ENCODE measurements at places on chromosomes 11 and 22.

DNA sequence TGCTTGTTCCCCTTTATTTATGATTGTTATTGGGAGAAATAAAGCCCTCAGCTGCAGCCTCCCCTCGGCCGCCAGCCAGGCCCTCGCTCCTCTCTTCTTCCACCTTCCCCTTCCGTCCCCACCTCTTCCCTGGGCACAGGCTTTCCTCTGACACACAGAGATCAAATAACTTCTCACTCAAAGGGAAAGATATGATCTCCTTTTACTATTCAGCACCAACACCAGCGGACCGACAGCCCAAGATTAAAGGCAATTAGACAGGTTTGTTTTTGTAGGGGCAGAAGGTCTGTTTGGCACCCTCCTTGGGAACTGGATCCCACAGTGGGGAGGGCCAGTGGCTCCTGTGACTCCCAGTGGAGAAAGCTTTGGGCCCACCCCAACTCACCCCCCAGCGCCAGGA is 23.0 kb downstream of the NECTIN1 start:
- DNase-seq = no peak

DNA sequence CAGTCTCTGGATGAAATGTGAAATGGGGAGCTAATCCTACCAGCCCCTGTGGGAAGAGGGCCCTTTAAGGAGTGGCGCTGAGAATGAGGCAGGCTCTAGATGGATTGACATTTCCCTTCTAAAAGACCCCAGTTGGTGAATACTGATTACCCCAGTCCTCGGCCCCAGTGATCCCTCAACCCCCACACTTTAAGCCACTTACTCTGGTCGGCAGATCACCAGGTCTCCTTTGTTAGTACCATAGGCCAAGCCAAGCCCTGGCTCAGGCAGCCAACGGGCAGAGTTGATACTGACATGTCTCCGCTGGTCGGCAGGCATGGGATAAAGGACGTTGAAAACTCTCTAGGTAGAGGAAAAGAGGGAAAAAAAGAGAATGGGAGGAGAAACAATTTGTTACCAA is 26.1 kb upstream of the CHRM4 start:
- DNase-seq = no peak

DNA sequence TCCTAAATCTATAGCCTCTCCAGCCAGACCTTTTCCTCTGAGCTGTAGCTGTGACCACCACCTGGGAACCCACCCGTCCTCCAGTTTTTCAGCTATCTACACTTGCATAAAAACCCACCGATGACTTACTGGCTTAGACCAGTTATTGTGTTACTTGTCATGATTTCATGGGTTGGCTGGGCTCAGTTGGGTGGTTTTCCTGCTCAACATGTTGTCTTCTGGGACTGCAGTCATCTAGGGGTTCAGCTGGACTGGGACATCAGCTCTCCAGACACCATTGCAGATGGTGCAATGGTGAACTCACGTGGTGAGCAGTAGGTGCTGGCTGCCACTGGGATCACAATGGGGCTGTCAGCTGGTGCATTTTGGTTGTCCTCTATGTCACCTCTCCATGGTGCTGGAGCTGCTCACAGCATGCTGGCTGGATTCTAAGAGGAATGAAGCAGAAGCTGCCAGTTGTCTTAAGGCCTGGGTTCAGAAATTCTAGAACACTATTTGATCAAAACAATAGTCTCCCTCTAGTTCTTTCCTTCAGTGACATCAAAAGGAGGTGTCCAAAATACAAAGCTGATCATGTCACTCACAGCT is 1.3 kb upstream of the SYT13 start:
- DNase-seq = no peak

- DNase-seq = no peak
Measured at GRCh38 chr11:30452114-30452513, 129.2 kb downstream of the ARL14EP start.

DNA sequence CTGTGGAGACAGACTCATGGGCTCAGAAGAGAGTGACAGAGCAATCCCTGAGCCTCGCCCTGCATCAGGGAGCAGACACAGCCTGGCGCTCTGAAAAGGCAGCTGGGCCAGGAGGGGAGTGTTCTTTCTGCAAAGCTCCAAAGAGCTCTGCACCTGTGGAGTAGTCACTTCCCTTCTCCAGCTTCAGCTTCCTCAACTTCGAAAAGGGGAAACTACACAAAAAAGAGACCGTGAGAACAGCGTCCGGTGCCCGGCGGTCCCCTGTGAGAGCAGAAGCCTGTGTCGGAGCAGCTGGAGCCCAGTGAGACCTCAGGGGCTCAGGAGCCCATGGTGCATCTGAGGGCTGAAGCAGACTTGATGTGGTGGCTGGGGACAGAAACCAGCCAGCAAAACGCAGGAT is 35.1 kb downstream of the TP53I11 start:
- DNase-seq = no peak

- DNase-seq = no peak
Measured at GRCh38 chr11:55707029-55707428, 45.0 kb downstream of the OR4C6 start.

- no peak for DNase-seq
Measured at GRCh38 chr11:15911377-15912044, 444.8 kb downstream of the SOX6 start.

- DNase-seq = no peak
Measured at GRCh38 chr11:16737818-16738192, 642 bp upstream of the C11orf58 start.

DNA sequence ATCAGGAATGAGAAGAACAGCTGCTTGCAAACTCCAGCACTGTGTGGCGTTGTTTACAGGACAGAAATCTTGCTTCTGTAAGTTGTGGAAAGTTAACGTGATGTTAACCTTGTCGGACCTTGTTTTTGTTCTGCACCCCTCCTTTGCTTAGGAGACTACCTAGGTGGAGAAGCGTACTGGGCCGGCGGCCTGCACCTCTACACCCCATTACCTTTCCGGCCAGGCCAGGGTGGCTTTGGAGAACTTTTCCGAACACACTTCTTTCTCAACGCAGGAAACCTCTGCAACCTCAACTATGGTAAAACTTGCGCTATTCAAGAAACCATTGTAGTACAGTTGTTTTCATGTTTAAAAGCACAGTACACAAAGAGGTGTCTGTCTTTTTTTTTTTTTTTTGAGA is 33.7 kb downstream of the SAMM50 start:
- DNase-seq = no peak

DNA sequence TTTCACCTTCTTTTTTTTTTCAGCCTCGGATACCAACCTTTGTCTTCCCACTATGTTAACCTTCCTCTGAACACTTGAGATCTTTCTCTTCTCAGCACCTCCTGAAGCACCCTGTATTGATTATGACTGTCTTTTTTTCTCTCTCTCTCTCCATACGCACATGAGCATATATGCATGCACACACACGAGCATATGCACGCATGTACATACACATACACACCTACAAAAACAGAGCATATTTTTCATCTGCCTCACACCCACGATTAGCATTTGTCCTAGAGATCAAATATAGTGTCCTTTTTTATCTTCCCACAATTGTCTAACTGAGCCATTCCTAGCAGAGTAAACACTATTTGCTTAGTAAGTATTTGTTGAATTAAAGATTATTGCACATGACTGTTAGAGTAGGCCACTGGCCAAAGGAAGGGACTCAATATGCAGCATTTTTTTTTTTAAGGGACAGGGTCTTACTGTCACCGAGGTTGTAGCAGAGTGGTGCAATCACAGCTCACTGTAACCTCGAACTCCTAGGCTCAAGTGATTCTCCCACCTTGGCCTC is 622.2 kb upstream of the CCDC90B start:
- DNase-seq = no peak

- no peak for DNase-seq
Measured at GRCh38 chr11:71525938-71526495, 1.1 kb upstream of the KRTAP5-7 start.

DNA sequence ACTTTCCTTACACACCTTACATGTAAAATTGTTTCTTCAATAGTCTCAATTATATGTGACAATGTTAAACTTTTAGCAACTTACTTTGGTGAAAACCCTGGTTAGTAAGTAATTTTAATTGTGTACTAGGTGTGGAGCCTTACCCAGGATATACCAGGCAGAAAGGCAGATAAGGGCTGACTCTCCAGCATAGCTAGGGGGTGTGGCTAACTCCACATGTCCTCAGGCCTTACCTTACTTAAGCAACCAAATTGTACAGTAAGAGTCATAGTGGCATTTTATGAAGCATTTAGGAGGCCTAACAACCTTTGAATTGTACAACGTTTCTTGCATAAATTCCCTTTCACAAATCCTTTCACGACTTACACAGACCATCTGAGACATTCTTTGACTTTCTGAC is 118.2 kb upstream of the OR9Q1 start:
- peak; percentile 22 for DNase-seq

DNA sequence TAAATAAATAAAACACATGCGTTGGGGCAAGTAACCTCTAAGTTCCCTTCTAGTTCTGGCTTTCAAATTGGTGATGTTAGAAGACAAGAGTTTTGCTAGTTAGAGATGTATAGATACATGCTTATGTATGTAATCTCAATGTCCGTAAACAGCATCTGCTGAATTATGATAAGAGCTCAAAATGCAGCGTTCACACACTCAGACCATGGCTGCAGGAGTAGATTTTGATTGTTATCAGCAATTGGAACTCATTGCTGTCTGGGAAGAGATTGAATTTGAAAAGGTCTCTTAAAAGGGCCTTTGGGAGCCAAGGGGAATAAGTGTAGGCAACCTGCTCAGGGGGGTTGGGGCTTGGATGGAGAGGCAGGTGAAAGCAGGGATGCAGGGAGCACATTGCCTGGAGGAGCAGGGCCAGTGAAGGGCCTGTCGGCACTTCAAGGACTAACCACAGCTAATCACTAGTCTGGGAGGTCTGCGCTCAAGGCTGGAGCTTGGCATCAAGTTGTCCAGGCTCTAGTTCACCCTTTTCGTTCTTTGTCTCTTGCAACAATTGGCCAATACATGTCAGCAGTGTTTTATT is 2.7 kb upstream of the RAG1 start:
- DNase-seq = no peak

GRCh38 chr11:96483374-96483955 is 93.7 kb downstream of the JRKL start:
- no peak for DNase-seq

DNA sequence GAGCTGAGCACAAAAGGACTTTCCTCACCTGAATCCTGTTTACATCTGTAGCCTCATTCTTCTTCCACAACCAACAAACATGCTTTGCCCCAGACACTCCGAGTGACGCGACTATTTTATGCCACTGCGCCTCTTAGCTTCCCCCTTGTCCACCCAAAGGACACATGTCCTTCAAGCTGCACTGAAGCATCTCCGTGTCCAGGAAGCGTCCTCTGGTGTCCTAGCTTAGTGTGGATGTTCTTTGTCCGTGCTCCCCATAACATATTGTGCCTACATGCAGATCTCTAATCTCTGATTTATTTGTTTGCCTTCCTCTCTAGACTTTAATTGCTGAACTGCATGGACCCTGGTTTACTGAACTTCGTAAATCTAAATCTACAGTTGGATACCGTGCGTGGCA is 20.1 kb upstream of the CECR2 start:
- DNase-seq = no peak

- DNase-seq = no peak
Measured at GRCh38 chr11:46697303-46697702, 3.1 kb downstream of the ARHGAP1 start.

DNA sequence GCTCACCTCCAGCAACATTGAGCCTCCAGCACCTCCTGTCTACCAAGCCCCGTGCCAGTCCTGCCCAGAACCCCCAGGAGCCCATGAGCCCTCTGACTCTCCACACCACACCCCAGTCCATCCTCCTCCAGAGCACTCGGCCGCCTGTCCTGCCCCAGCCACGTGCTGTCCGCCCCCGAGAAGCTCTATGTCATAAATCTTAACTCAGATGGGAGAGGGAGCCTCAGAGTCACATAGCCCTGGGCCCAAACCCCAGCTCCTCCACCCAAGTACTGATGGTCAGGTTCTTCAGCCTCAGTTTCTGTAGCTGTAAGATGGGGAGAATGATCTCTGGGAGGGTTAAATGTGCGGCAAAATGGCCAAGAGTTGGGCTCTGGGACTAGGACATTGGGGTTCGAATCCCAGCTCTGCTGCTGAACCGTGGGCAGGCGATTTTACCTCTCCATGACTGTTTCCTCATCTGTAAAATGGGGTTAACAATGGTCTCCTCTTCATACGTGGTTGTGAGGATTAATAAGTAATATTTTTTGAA is 27.8 kb downstream of the CYTH4 start:
- DNase-seq = no peak

DNA sequence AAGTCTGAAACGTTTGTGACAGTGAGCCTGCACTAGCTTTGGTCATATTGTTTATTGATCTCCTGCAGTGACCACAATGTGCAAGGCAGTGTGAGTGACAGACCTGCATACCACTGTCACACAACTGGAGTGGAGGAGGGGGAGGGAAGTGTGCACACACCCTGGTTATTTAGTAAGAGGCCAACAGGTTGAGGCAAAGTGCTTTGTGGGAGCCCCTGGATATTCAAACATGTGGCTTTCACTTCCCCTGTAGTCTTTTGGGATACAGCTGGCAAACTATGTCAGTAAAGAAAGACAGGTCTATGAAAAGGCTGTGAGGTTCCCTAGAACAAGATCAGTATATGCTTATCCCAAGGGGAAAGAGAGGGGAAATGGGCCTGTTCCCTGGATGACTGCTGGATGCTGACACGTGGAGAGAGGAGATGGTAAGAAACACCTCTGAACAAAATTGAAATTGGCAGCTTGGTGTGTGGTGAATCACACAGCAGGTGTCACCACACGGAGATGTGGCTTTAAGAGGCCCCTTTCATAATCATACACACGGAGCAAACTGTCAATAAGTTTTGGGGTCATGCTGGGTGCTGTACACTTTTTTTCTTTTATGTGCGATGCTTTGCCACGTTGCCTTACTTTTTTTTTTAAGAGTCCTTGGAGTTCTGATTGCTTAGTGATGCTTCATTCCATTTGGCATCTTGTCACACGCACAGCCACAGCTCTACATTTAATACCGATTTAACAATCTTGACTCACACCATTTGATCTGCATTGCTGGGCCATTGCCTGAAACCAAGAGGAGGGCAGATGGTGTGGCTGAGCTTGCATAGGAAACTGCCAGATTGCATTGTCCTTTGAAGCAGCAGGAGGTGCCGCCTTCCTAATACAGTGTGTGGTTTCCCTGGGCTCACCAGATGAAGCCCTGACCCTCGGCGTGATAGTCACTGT is 11.3 kb downstream of the OSBP2 start:
- DNase-seq = no peak

DNA sequence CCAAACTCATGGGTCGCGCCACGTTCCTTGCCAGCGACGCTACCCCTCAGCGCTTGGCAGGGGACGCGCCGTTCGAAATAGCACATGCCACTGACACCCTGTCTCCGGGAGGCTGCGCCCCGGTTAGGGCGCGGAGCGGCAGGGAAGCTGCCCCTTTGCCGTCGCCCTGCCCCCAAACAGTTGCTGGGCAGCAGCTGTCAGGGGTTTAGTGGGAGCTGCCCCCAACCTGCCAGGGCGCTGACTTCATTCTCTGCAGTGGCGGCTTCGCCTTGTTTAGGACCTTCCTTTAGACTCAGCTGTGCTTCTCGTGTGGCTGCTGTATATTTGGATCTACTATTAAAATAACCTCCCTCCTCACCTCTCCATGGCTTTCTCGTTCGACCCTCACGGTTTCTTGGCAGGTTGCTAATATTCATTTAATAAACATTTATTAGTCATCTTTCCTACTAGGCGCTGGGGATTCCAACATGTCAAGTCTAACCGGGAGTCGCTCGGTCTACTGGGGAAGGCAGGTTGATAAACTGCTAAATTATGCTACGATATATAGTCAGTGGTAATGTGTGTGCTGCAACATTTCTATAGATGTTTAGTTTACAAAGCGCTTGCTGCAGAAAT is 782 bp downstream of the TMEM109 start:
- no peak for DNase-seq

GRCh38 chr22:37996079-37996478 is 11.7 kb upstream of the SOX10 start:
- DNase-seq = no peak

Data from epithelial cell of prostate (primary cell).